Cerebellar nuclear complex (tissue), 1 donor: ENCODE measurements at places on chromosomes 3 and 15.

DNA sequence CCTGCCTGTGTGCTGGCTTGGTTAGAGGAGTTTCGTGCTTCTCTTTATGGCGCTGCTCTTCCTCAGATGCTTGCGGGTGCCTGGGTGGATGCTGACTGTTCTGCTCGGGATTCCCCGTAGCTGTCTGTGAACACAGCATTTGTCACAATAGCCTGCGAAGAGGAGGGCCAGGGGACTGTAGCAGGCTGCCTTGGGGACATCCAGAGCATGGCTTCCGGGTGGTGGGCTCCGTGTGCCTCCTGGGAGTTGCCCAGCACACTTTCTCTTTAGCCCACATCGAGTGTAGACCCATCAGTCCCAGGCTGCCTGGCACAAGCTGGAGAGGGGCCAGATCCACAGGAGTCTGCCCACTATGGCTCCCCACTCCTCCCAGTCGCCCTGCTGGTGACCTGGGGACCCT is 22.4 kb downstream of the LRRK1 start:
- no peak for DNase-seq

DNA sequence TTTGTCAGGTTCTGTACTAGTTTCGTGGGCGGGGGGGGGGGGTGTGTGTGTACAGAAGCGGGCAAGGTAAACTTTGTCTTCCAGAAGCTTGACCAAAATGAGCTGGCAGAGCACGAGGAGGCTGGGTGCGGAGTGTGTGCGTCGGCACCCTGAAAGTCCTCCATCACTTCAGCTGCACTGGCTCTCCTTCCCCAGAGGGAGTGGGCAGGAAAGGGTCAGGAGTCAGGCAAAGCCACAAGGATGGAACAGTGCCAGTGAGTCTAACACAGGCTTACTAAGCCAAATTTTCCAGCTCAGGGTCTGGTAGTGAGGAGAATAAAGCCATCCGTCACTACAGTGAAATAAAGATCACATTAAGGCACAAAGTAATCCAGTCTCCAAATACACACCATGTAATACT is 11.9 kb upstream of the SH3GL3 start:
- no peak for DNase-seq

DNA sequence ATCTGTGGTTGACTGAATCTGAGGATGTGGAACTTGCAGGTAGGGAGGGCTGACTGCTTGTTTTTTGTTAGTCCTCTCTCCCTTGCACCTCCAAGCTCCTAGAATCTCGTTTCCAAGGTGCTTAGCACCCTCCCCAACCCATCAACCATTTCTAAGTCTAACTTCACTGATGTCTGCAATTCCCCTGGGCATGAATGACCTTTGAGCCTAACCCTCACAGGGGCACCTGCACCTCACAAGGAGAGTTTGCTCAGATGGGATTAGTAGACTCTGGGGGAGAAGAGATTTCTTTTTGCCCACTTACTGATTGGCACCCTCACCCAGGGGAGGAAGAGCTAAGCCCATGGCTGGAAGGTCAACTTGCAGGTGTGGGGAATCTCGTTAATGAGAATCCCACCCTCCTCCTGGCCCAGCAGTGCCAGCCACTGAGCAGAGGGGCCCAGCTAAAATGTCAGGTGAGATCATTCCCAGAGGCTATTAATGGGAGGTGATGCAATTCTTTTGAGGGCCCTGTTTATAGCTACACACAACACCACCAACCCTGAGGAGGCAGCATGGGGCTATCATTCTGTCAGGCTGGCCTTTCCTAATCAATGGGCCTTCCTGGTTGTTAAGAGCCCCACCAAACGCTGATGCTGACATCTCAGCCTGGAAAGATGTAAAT is 81.6 kb upstream of the HERC1 start:
- no peak for DNase-seq

- no peak for DNase-seq
Measured at GRCh38 chr15:69034352-69034751, 19.9 kb downstream of the NOX5 start.

DNA sequence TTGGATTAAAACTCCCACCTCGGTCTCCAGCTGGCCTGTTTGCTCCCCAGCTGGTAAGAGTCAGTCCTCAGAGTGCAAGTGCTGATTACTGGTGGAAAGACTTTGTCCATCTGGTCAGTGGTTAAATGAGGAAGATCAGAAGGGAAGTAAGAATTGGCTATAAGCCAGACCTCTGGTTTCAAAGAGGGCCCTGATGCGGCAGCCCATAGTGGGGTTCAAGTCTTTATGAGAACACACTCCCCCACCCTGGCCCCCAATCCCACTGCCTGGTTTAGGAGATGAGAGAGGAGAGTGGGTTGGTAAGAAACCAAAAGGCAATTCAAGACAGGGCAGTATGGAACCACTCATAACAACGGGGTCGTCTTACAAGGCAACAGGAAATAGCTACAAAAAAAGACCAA is 65.0 kb downstream of the FRMD4B start:
- DNase-seq, result no peak

DNA sequence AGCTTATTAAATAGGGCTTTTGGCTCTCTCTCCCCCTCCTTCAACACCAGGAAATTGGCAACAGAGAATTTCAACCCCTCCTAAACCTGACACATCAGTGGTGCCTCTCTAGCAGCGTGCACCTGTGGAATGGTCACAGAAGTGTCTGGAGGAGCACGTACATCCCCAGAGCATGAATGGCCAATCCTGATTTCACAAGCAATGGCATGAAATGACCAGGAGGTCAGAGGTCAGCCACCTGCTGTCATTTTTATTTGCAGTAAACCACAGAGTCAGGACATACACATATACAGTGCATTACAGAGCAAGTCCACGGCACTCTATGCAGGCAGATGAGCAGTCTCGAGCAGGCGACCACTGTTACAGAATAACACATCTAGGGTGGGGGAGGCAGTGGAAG is 25.1 kb upstream of the ETV5 start:
- no peak for DNase-seq

DNA sequence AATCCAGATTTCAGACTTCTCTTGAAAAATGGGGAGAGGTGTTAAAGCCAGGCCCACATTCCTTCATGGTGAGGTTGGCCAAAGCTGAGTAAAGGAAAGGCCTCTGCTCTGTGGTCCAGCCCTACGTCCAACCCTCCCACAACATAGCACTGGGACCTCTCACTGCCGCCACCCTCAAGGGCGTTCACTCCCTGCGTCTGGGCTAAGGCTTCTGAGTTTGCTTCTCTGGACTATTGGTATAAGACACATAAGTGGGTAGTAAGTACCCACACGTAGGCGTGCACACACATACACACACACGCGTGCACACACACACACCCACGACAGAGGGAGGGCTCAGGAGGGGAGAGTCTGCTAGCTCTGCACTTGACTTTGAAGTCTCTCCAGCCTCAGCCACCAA is 80.2 kb upstream of the PXYLP1 start:
- no peak for DNase-seq
